ENCODE measurements at places on chromosomes 16 and 17. TPM values are rescaled to one million over a fixed set of nuclear protein-coding genes. Genes with fewer than 3 reads are reported as not detected.

The MGAT5B gene
- total RNA-seq = not detected

The ADAMTS18 gene
- not detected for total RNA-seq

The PITPNM3 gene
- 0.27 TPM for total RNA-seq

The ITGB3 gene
- total RNA-seq = 2.7 TPM

The CES1 gene
- total RNA-seq = 33.2 TPM

The C17orf78 gene
- total RNA-seq = not detected

The NHLRC4 gene
- total RNA-seq = 0.38 TPM

The ALOX12 gene
- total RNA-seq = not detected

The TBC1D3 gene
- not detected for total RNA-seq

The CCL1 gene
- total RNA-seq = not detected

The TXNL4B gene
- total RNA-seq = 6.9 TPM

The KRTAP17-1 gene
- not detected for total RNA-seq

The OTOP3 gene
- not detected for total RNA-seq

The LRRC37B gene
- total RNA-seq = 3.0 TPM

The NME4 gene
- 81.6 TPM for total RNA-seq

The ZNF500 gene
- total RNA-seq = 4.8 TPM

The CA7 gene
- total RNA-seq = not detected

The CCL17 gene
- not detected for total RNA-seq

The PPY gene
- not detected for total RNA-seq

The PRR15L gene
- total RNA-seq = not detected

The TEX14 gene
- 0.13 TPM for total RNA-seq

The CMTM4 gene
- 10.1 TPM for total RNA-seq

The EPOP gene
- total RNA-seq = 0.46 TPM

The NLRC3 gene
- 0.89 TPM for total RNA-seq

The IL17C gene
- total RNA-seq = not detected

The NRN1L gene
- total RNA-seq = not detected

The PIK3R6 gene
- 0.78 TPM for total RNA-seq

The RFWD3 gene
- 4.4 TPM for total RNA-seq

The ABCC6 gene
- 1.5 TPM for total RNA-seq

The FAM171A2 gene
- 0.62 TPM for total RNA-seq

The NPIPB2 gene
- 1.6 TPM for total RNA-seq

The HIGD1B gene
- 17.4 TPM for total RNA-seq

The TNFRSF17 gene
- not detected for total RNA-seq

The SLC47A1 gene
- 3.7 TPM for total RNA-seq

The MYH11 gene
- total RNA-seq = 14.0 TPM

The TBC1D3K gene
- not detected for total RNA-seq

The AOC3 gene
- total RNA-seq = 8.3 TPM

The RPL19 gene
- 934 TPM for total RNA-seq

The HS3ST3B1 gene
- total RNA-seq = 1.5 TPM

The BRIP1 gene
- total RNA-seq = 0.22 TPM

The C1QL1 gene
- total RNA-seq = 7.3 TPM

The FBXO31 gene
- total RNA-seq = 78.9 TPM

The NPIPA3 gene
- total RNA-seq = 0.65 TPM

The C17orf100 gene
- 0.48 TPM for total RNA-seq

The CTRB2 gene
- total RNA-seq = not detected

The SMIM5 gene
- total RNA-seq = 12.5 TPM

The TBX6 gene
- 1.0 TPM for total RNA-seq

The C16orf46 gene
- 0.38 TPM for total RNA-seq

Data from Right ventricle myocardium superior (tissue), 1 donor.